Forelimb muscle (tissue), 1 donor: ENCODE measurements at places on chromosomes 1 and 21. TPM values are rescaled to one million over a fixed set of nuclear protein-coding genes. Genes with fewer than 3 reads are reported as not detected.

- DNase-seq: no peak
Measured at GRCh38 chr21:35024513-35024912, 24.6 kb downstream of the RUNX1 start.

DNA sequence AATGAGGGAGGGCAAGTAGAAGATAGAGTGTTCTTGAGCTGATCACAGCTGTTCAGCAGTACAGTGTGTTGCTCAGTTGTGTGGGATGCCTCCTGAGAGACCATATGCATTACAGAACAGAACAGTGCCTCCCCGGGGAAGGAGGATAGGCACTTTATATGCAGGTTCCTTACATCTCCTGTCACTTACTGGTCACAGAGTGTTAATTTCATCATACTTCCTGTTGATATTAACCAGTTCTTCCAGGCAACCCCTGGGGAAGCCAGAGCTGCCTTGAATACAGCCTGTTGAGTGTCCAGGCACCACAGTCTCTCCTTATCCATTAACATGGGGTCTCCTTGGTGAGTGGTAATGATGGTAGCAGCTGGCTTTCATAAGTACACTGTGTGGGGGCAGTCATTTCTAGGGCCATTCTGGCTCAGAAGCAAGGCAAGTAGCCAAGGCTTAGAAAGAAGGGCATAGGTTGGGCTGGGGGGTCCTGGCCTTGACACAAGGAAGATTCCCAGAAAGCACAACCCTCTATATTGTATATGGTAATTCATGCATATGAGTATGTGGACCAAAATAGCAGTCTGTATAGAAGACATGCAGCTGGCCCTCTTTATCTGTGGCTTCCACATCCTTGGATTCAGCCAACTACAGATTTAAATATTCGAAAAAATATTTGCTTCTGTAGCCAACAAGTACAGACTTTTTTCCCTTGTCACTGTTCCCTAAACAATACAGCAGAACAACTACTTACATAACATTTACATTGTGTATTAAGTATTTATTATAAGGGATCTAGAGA, 142.4 kb downstream of the ZP4 start:
- DNase-seq: no peak

GRCh38 chr1:159089184-159089791, 12.7 kb upstream of the AIM2 start:
- no peak for DNase-seq

DNA sequence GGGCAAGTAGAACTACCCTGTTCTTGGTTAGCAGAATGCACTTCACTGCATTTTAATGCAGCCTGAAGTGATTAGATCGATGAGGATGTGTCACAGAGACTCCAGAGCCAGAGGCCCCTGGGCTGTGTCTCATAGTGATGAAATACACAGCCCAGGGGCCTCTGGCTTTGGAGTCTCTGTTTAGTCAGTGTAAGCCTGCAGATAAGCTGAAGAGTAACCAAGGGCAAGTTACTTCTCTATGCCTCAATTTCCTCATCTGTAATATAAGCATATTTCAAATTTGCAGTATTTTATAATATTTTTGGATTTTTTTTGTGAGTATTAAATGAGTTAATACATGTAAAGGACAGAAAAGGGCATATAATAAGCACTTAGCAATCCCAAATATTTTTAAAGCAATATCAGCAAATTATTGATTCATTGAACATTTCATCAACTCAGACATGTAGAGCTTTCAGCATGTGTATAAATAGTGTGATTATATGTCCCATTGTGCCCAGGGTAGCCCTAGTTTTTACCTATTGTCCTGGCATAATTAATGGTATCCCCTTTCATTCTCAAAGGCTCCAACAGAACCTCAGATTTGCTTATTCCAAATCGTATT, 23.6 kb upstream of the APOBEC4 start:
- DNase-seq: no peak

DNA sequence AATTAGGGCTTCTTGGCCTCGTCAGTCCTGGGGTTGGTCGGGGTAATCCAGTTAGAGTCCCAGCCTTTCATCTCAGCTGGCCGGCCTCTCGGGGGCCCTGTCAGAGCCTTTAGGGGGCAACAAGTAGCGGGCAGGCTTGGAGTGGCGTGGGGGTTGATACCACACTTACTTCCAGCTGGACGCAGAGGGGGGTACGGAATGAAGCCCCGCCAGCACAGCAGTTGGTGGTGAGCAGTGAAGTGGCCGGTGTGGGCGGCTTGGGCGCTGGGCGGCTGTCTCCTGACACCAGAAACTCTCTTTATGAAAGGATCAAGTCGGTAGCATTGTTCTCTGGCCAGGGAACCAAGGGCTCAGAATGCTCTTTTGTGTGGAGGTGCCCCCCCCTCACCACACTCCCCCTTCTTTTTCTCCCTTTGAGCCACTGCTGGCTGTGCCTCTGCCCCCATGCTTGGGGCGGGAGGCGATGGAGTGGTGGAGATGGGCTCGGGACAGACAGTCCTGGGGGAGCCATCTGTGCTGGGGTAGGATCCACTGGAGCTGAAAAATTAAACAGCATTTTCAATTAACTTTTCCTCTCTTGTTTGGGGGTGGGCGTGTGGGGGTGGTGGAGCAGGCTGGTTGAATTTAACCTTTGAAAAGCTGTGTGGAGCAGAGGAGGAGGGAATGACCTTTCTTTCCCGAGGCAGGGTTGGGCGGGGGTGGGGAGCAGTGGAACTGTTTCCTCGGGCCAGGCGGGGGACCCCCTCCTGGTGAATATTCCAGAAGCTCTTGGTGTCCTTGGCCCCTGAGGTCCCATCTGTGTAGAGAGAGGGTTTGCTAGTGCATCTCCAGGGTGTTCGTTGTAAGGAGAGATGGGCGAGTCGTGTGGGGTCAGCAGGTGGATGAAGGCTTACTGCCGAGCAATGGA, 102.7 kb downstream of the RNF220 start:
- no peak for DNase-seq

DNA sequence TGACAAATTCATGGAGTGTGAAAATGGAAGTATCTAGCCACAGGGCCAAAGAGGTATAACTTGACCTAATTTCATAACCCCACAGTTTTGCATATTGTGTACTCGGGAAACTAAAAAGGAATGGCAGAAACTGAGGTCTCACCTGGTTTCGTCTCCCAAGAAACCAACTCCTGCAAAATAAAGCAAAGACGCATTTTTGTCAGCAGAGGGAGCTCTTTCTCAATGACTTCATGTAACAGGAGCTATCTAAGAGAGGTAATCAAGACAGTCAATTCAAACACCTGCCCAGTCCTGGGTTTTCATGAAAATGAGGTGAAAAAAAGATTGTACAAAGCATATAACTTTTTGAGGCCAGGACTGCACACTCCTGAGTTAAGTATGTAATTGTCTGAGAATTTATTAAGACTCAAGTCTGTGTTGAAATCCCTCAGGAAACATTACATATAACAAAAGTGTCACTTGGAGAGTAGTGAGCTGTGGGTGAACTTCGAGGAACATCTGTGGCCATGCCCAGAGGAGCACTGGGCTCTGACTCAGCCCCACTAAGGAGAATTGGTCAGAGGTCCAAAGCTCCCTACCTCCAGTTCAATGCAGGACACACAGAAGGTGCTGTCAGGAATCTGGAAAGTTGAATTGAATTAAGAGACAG, 17.6 kb downstream of the FCRL4 start:
- peak; percentile 34 for DNase-seq

DNA sequence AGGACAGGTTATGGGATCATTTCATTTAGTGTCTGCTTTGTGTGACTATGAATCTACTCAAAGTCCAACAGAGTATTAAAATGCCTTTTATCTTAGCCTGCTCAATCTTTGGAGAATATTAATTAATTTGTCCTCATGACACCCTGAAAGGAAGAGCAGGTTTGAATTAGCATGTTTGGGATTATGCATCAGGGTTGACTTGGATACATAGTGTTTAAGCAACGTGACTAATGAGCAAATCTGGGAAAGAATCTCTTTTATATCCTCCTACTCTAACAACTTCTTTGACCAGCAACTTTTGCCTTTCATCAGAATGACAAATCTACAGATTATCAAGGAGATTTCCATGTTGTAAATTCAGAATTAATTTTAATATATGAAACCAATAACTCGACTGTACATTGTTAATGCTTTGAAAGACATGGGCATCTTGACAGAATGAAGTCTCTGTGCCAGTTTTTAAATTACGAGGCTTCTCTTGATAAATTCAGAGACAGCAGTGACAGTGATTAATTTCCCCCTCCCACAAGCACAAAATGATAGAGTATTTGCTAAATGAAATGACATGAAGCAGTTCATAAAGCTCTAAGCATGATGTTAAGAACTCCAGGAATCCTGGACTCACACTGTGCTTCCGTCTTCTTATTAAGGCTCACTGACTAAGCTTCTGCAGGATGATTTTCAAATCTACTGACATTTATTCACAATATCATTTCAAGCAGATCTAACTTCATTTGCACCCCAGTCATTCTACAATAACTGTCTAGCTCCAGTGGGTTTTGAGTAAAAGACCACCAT, 156.5 kb downstream of the PCNX2 start:
- DNase-seq: no peak

DNA sequence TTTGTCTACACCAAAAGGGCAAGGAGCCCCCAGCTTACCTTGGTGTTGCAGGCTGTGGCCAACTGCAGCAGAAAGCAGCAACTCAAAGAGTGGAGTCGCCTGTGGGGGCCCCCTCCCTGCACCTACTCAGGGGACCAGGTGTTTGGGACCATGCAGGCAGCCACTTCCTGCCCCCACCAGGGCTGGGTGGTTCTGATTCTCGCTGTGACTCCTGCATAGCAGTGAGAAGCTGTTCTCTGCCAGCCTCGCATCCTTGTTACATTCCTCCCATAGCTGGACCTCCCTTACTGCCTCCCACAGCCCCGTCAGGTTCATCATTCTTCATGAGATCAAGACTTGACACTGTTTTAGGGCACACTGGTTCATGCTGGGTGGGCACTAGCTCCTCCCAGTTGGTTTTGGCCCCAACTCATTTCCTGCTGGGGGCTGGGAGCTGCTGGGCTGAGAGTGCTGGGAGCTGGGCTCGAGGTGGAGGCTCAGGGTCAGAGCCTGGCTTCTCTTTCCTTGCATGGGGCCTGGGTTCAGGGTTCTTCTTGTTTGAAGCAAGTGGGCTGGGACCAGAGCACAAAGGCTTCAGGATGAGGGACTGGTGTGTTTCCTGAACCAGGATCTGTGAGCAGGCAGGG, 146.9 kb upstream of the C1orf174 start:
- DNase-seq: no peak

DNA sequence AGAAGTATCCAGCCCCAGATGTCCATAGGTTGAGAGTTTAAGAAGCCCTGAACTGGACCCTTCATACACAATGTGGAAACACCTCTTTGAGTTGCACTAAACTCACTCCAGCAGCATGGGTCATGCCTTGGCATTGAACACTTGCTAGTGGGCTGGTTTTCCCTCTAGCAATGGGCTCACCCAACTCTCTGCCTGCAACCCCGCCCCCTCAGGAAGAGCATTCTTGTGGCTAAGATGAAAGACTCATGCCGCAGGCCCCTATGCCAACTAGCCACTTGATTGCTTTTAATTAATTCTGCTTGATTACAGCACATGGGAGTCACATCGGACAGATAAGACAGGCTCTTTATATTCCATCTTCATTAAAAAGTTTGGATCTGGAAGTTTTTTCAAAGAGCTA, 136.5 kb upstream of the GJB5 start:
- no peak for DNase-seq

- no peak for DNase-seq
Measured at GRCh38 chr1:50981741-50982140, 11.7 kb downstream of the CDKN2C start.

GRCh38 chr1:111281411-111281810, 9.2 kb upstream of the CHIA start:
- no peak for DNase-seq

DNA sequence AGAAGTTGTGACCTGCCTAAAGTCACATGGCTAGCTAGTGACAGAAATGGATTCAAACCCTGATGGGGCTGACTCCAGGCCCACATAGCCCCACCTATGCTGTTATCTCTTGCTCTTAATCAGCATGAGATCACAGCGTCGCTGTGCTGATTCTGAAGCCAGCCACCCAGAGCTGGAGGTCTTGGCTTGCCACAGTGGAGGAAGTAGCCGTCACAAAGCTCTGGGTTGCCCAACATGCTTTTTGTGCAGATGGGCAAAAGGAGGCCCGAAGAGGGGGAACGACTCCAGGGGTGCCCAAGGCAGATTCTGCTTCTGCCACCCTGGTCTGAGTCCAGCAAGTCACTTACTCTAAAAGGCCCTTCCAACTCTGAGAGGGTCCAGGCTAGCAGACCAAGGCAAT, 14.7 kb upstream of the MFSD2A start:
- DNase-seq: no peak

DNA sequence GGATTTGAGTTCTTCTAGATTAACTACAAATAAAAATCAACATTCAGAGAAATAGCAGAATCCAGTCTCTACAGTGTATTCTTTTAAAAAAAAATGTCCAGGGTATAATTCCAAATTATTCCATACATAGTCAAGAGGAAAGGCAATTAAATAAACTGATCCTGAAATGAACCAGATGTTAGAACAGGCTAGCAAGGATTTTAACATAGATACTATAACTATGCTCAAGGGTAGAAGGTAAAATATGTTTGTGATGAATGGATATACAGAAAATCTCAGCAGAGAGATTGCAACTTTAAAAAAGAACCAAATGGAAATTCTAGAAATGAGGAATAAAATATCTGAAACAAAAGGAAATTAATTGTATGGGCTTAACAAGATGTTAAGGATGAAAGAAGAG, 32.4 kb downstream of the CYYR1 start:
- DNase-seq: no peak

DNA sequence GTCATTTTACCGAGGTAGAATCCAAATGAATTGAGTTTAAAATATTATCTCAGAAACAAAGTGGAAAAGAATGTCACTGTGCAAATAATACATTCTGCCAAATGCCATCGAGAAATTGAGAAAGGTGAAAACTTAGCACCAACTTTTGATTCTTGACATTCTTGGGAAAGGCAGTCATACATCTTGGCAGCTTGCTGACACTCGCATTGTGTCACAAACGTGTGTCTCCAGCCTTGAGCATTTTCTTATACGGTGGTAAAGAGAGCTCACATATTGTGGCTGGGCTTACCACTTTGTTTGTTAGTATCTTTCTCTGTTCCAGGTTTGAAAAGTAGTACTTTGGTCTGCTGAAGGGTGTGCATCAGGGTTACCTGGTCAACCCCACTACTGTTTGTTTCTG, 1456.1 kb downstream of the BRINP3 start:
- DNase-seq: no peak

Gene KDM1A
- 65.3 TPM for polyA plus RNA-seq

Gene ADAMTS5
- 12.1 TPM for polyA plus RNA-seq

Gene WRAP73
- 10.4 TPM for polyA plus RNA-seq

Gene DCST1
- polyA plus RNA-seq: 0.09 TPM

Gene SON
- 209 TPM for polyA plus RNA-seq

Gene LMOD1
- polyA plus RNA-seq: 48.7 TPM

Gene IVL
- polyA plus RNA-seq: not detected

Gene KLHDC9
- 0.57 TPM for polyA plus RNA-seq

Gene TBCE
- polyA plus RNA-seq: 47.4 TPM

Gene TRIM17
- polyA plus RNA-seq: 0.63 TPM

Gene KIF2C
- 9.8 TPM for polyA plus RNA-seq

Gene HNRNPCL2
- not detected for polyA plus RNA-seq

Gene SPRR3
- not detected for polyA plus RNA-seq

Gene SLC22A15
- polyA plus RNA-seq: 0.62 TPM

Gene SLC25A34
- 6.9 TPM for polyA plus RNA-seq

Gene MCOLN3
- 3.4 TPM for polyA plus RNA-seq
